ENCODE measurements at places on chromosomes 12 and 14.

DNA sequence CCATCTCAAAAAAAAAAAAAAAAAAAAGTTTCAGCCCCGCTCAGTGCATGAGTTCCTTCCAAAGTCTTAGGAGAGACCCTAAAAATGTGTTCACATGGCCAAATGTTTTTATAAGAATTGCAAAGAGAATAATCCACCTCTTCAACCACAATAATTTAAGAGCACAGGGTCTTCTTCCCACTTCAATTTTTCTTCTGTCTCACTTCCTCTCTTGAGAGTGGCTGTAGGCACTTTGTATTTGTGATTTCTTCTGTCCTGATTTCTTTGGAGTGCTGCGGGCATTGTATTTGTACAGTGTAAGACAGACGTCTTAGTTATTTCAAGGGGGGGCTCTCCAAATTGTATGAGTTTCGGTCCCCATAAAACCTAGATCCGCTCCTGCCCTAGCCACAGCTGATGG lies 58.3 kb downstream of the C12orf56 start:
- no peak for DNase-seq

DNA sequence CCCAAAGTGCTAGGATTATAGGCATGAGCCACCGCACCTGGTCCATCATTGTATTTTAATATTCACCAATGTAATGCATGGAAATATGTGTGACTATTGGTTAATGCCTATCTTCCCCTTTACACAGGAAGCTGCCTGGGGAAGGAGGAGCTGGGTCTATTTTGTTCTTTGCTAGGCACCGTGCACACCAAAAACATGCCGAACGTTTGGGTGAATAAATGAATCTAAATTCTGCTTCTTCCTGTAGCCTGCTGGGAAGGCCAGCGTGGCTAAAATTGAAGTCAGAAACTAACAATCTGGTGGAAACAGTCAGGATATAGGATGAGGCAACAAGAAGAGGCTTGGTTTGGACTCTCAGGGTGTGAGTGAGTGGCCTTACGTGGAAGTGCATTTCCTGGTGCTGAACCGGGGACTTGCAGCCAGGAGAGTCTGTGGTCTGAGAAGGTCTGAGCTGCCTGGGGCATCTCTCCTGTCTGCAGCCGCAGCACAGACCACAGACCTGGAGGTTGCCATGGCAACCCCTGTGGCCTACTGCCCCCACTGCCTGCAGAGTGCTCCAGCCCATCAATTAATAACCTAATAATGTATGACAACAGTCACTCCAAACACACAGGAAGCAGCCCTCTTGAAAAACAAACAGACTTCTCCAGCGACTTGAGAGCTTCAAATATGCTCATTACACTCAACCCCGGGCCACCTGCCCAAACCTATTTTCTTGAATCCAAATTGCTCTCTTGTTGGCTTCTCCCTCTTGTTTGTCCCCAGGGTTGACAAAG lies 5.5 kb upstream of the GPR68 start:
- DNase-seq, result peak; percentile 52

DNA sequence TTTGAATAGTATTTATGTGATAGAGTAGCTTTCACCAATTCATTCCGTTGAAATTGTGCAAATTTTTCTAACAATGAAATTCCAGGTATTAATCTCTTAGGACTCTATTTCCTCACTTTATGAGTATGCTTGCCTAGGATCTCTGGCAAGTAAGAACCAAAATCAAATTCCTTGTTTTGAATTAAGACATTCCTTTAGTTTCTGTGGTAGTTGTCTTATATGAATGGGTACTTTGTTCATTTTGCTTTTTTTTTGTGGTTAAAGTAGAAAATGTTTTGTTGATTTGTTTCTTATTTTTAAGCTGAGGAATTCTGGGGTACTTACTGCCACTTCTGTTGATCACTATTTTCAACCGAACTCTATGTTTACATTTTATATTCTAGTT lies 59.8 kb downstream of the KITLG start:
- no peak for DNase-seq

DNA sequence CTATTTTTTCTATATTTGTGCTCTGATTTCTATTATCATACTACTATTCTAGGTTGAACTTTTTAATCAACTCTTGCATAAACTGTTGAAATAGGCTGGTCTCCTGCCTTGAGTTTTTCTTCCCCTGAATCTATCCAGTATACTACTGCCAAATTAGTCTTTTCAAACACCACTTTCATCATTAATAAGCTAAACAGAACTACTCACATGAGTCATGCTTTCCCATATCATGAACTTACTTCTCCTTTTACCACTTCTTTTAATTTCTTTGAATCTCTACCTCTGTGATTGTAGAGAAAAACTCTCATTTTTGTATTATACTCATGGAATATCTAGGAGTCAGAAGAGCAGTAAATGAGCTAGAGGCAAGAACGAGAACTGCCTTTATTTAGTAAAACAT lies 340.3 kb upstream of the PDE3A start:
- DNase-seq, result no peak

GRCh38 chr14:102138961-102139285 lies 774 bp upstream of the WDR20 start:
- DNase-seq, result peak; percentile 7

- no peak for DNase-seq
Observed at GRCh38 chr12:31004666-31005065, 69.0 kb upstream of the DDX11 start.

DNA sequence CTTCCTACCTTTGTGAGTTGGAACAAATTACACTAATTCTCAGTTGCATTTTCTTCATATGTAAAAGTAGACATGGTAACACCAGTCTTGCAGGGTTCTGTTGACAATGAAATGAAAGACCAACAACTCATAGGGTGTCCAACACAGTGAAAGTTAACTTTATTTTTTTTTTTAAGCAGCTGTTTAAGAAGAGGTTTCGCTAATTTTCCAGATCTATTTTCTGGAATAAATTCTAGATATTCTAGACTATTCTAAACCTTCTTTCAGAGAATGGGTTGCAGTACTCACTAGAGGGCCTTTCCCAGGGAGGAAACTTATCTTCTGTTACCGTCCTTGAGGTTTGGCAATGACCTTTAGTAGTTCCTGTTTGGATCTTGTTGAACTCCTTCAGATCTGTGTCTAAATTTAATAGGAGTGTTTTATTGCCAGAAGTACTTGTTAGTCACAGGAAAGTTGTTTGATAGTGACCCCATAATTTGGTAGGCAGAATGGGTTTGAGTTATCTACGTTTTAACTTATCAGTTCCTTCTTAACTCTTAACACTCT lies 2.8 kb upstream of the ART4 start:
- peak; percentile 12 for DNase-seq

Data from left lung (tissue), 14 donors.